ENCODE measurements at places on chromosomes 2 and 18.

DNA sequence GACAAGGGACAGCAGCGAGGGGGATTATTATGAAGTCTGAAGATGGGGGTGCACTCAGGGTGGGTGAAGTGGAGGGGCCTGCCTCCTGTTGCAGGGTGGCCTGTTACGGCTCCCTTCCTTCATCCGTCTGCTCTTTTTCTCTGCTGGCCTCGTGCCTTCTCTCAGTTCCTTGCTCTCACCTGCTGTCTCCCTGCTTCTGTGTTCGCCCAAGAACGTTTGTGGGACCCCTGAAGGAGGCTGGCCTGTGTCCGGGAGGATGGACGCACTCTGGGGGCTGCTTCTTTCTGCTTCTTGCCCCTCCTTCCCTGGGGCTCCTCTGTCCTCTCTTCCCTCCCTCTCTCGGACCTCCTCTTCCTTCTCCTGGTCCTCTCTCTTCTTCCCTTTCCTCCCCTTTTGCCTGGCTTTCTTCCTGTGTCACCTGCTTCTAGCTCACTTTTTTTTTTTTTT lies 13.8 kb downstream of the MROH2A start:
- no peak for DNase-seq

- no peak for DNase-seq
Observed at GRCh38 chr2:62038975-62039771, 133.7 kb downstream of the COMMD1 start.

DNA sequence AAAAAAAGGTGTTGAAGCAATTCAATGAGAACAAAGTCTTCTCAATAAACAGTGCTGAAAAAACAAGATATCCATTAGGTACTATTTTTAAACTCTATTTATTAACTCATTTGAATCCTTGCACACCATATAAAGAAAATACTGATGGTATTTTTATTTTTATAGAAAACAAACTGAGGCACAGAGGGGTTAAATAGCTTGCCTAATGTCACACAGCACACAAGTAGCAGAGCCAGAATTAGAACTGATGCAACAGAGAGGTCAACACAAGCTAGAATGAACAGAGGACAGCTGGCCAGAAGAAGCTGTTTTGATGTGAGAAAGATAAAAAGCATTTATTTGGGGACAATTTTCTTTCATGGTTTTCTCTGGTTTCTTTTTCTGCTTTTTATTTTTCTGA lies 99.4 kb upstream of the RGPD4 start:
- no peak for DNase-seq

DNA sequence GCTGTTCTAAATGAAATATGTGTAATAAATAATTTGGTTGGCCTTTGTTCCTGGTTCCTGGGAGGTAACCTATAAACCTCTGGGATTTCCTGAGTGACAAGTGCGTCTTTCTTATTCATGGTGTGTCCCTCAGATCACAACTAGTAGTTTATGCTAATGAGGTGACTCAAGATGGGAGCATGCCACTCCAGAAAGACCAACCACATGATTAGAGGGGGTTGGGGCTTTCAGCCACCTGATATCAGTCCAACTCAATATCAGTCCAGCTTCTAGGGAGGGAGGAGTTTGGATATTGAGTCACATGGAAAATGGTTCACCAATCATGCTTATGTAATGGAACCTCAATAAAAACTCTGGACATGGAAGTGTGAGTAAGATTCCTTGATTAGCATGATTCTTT lies 96.6 kb downstream of the QPCT start:
- DNase-seq = no peak

DNA sequence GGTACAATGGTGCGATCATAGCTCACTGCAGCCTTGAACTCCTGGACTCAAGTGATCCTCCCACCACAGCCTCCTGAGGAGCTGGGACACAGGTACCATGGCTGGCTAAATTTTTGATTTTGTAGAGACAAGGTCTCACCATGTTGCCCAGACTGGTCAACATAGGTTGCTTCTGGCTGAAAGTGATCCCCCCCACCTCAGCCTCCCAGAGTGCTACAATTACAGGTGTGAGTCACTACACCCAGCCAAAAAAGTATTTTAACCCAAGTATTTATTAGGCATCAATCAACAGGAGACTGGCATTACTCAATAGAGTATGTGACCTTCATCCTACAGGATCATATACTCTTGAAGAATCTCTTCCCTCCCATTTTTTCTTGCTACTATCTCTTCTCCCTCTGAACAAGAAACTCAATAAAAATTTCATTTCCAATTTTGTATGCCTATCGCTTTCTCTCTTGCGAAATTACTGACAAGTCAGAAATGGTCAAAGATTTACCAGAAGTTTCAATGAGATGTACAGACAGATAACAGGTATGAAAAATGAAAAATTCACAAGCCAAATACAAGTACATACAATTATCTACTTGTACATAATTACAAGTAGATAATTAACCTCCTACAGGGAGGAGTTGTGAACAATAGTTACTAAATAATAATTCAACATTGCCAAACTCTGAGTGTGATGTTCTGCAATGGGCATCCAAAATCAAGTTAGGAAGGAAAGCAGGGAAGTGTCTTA lies 34.9 kb upstream of the CCNT2 start:
- DNase-seq = no peak

- no peak for DNase-seq
Observed at GRCh38 chr2:207833251-207833751, 63.6 kb upstream of the FZD5 start.

- DNase-seq = no peak
Observed at GRCh38 chr18:76466410-76466991, 28.5 kb downstream of the ZNF516 start.

DNA sequence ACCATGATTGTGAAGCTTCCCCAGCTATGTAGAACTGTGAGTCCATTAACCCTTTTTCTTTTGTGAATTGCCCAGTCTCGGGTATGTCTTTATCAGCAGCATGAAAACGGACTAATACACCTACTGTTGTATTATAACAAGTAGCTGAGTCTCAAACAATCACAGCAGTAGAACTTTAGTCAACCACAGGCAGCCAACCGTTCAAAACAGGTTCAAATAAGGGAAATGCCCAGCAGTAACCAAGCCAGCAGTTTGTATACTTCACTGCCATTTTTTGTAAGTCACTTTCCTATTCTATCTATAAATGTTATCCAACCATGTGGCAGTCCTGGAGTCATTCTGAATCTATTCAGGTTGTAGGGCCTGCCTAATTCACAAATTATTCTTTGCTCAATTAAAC lies 1560.6 kb upstream of the SLC39A10 start:
- no peak for DNase-seq

- no peak for DNase-seq
Observed at GRCh38 chr18:74310411-74310810, 5.2 kb upstream of the C18orf63 start.

- no peak for DNase-seq
Observed at GRCh38 chr18:12836551-12836950, 47.5 kb downstream of the PTPN2 start.

DNA sequence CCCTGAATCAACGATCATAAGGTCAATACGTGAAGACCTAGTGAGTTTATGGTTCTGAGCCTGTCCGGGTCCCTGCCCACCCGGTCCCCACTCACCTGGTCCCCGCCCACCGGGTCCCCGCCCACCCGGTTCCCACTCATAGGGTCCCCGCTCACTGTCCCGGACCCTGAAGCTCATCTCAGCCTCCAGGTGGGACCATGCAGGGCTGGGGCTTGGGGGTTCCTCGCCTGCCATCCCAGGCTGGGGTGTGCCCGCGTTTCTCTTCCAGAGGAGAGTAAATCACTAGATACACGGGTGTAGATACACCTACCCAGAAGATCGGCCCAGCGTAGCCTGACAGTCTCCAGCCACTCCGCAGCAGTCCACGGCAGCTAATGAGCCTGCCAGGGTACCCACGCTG lies 131.5 kb downstream of the MBP start:
- no peak for DNase-seq

Data from activated naive CD8-positive, alpha-beta T cell treated with anti-CD3 and anti-CD28 coated beads, Interleukin-2, amount 50 U/mL, for 16 hours (primary cell).